Stimulated activated CD8-positive, alpha-beta memory T cell treated with anti-CD3 and anti-CD28 coated beads, Interleukin-4, amount 100 ng/mL, for 1 hour (primary cell): ENCODE measurements at places on chromosomes 12 and 14.
A peak's percentile ranks its signal among the peaks of the same experiment; 100 is the strongest.

DNA sequence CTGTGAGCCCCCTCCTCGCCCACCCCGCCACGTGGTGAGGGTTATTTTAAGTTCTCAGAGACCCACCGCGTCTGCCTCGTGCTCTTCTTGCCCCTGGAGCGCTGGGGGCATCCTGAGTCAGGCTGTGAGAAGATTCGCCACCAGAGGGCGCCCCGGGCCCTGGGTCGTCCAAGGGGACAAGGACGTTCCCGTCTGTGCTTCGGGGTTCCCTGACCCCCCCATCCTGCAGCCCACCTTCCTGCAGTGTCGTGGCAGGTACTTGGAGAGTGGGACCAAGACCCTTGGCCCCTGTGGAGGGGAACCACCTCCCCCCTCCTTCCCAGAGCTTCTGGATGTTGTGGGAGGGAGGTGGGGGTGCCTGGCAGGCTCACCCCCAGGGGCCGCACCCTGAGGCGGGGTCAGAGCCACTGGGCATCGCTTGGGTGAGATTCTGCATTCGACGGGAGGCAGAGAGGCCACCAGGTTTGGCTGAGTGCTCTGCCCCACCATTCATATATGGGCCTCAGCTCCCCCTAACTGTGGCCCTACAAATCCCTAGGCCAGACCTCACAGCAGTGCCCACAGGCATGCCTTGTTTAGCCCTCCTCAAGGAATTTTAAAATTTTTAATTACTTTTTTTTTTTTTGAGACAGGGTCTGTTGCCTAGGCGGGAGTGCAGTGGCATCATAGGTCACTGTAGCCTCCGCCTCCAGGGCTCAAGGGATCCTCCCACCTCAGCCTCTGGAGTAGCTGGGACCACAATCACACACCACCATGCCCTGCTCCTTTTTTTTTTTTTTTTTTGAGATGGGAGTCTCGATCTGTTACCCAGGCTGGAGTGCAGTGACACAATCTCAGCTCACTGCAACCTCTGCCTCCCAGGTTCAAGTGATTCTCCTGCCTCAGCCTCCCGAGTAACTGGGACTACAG is 17.0 kb downstream of the RHOF start:
- peak; percentile 83 for DNase-seq

DNA sequence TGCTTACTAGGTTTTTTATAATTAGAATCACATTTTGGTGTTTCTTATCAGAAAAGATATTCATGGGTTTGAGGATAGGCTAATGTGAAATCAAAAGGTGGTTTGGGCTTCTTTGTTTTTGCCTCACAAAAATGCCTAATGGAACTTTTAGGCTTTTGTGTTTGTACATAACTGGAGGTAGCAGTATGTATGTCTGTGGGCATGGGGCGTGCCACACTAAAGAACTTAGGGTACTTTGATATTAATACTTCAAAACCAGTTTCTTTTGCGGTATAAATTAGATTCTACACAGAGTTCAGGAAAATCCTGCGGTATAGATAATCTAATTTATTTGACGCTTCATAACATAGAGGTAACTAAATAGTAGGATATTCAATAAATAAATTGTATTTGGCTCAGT is 1.9 kb downstream of the ETV6 start:
- no peak for DNase-seq

DNA sequence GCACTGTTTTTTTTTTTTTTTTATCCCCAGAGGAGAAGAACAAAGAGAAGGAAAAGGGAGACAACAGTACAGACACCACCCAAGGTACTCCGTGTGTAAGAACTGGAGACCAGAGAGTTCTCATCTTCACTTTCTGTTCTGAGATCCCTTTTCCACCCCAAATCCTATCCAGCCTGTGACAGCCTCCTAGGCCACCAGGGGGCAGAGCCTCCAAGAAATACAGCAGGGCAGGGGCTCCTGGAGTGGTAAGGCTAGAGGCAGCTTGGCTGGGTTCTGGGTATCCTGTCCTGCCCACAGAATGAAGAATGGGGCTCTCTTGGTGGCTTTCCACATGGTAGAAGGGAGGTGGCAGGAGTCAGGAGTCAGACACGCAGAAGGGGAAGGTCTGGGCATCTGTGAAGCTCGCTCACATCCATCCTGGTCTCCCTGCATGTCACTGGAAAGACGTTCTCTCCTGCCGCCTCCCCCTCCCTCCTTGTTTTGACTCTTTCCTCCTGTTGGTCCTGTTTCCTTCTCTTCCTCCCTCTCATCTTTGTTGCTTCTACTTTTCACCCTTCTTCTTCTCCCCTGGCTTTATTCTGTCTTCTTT is 12.0 kb downstream of the CLSTN3 start:
- DNase-seq = no peak

GRCh38 chr12:47870175-47870781 is 34.5 kb downstream of the VDR start:
- DNase-seq = no peak

DNA sequence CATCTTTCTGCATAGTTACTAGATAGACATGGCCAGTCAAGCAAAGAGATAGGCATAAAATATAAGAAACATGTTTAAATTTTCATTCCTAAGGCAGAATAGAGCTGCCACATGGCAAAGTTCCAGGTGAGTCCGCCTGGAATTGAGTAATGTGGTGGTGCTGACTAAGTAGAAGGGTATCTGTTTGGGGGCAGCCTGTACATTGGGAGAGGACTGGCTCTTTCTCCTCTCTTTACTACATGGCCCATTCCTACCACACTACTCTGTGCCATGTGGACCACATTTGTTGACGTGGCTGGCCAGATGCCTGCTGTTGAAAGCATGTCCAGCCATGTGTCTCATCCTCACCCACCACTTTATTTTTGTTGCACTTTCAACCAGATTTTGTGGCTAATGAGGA is 354.0 kb downstream of the ETNK1 start:
- no peak for DNase-seq

- no peak for DNase-seq
Observed at GRCh38 chr12:104064842-104065427, 604 bp downstream of the HCFC2 start.

GRCh38 chr14:54453252-54453651 is 12.1 kb upstream of the CNIH1 start:
- no peak for DNase-seq

DNA sequence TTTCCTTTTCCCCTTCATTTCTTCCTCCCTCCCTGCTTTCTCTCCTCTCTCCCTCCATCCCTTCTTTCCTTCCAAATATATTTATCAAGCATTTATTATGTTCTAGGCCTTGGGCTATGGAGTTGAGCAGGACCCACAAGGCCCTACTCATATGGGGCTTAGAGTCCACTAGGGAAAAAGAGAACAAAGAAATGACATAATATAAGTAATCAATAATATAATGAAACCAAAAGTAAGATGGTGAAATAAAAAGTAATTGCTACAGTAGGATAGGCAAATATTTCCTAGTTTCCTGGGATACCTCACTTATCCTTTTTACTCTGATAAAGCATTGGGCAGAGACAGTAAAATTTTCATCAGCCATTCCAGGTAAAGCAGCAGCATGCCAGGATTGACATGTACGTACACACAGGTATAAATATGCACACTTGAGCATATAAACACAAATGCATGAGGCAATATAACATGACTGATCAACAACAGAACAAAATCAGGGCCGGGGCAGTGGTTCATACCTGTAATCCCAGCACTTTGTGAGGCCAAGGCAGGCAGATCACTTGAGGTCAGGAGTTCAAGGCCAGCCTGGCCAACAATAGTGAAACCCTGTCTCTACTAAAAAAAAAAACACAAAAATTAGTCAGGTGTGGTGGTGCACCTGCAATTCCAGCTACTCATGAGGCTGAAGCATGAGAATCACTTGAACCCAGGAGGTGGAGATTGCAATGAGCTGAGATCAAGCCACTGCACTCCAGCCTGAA is 35.5 kb upstream of the CSRP2 start:
- no peak for DNase-seq

DNA sequence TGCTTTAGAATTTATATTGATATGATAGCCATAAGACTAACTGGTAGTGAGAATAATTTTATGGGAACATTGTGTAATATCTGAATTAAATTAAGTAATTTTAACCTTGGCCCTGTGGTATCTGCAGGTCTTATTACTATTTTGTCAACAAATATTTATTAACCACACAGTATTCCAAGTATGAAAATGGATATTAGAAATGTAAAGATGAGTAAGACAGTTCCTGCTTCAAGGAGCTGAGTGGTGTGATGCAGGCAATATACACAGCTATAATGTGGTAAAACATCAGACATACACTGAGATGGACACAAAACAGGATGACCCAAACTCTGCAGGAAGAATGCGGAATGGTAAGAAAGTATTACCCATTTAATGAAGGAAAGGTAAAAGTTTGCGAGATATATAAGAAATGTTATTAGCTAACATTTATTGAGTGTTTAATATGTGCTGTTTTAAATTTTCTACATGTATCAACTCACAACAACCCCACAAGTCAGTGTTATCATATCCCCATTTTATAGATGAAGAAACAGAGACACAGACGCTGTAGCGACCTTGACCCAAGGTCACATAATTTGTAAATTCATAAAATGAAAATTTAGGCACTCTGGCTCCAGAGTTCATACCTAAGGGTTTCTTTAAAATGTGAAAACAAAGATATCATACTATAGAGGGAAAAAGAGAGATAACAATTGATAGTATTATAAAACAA is 12.7 kb downstream of the ABCD2 start:
- no peak for DNase-seq

DNA sequence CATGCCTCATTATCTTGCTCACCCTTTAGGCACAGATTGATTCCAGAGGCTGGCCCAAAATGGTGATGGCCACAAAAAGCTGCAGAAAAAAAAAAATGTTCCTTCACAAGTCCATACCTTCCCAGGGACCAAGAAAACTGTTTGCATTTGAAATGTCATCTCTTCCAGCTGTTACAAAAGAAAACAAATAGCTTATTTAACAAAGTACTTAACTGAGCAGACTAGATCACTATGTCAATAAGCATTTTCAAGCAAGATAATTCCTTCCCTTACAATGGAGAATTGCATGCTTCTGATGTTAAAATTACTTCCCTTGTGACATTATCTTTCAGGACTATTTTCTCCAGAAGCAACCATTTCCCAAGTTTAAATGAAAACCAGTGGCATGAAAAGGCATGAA is 377.9 kb upstream of the KITLG start:
- no peak for DNase-seq

DNA sequence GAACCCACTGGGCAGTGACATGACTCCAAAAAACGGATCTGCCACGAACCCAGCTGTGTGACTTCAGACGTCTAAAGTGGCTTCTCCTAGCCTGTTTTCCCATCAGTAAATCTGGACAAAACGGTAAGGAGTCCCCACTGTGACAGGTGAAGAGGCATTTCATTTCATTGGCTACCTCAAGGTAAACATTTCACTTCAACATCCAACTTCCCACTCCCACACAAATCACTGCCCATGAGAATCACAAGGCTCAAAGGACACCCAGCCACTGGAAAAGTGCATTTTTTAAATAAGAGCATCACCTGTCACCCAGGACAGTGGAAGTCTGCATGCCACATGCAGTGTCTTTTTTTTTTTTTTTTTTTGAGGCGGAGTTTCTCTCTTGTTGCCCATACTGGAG is 27.9 kb downstream of the HSP90AA1 start:
- no peak for DNase-seq

GRCh38 chr12:31519511-31519910 is 71.4 kb downstream of the DENND5B start:
- no peak for DNase-seq

DNA sequence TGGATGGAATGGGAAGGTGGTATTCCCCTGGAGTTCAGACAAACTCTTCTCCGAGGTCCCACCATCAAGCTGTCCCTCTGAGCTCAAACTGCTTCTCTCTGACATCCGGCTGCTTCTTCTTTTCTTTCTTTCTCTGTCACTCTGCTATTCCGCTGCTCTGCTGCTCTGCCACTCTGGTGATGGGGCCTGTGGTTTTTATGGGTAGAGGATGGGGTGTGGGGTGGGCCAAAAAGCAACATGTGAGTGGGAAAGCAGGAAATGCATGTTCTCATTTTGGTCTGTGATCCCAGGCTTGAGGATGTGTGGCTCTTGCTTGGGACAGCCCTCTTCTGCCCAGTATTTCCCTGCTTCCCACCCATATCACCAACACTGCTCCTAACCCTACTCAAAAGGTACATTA is 30.6 kb downstream of the CLECL1 start:
- DNase-seq = no peak

DNA sequence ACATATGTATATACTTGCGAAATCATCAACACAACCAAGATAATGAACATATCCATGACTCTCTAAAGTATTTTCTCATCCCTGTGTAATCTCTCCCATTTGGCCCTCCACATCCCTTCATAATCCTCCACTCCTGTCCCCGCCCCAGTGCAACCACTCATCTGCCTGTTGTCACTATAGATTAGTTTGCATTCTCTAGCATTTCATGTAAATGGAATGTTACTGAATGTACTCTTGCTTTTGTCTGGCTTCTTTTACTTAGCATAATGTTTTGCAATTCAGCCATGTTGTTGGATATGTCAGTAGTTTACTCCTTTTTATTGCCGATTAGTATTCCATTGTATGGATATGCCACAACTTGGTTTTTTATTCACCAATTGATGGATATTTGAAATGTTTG is 99.1 kb downstream of the BICD1 start:
- DNase-seq = no peak

GRCh38 chr12:80567401-80567800 is 123.4 kb downstream of the PTPRQ start:
- DNase-seq = no peak

- no peak for DNase-seq
Observed at GRCh38 chr14:78450669-78451318, 280.6 kb downstream of the NRXN3 start.

DNA sequence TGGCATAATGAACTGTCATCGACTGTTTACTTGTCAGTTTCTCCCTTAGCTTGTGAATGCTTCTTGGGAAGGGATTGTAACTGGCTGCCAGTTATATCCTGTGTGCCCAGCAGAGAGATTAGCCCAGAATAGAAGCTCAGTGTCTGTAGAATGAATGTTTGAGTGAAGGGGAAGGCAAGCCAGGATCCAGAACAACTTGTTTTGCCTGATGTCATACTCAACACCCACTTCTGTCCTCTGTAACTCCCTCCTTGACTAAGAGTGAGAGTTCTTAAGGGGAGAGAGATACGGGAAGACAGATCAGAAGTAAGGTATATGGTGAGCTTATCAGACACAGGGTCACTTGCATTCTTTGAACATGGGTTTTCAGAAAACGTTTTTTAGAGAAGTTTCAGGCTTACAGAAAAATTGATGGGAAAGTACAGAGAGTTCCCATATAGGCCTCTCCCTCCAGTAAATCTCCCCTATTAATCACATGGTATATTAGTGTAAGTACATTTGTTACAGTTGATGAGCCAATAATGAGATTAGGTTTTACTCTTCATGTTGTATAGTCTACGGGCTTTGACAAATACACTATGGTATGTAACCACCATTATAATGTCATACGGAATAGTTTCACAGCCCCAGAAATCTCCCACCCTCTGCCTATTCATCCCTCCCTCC is 5.6 kb upstream of the SPPL3 start:
- DNase-seq = no peak

DNA sequence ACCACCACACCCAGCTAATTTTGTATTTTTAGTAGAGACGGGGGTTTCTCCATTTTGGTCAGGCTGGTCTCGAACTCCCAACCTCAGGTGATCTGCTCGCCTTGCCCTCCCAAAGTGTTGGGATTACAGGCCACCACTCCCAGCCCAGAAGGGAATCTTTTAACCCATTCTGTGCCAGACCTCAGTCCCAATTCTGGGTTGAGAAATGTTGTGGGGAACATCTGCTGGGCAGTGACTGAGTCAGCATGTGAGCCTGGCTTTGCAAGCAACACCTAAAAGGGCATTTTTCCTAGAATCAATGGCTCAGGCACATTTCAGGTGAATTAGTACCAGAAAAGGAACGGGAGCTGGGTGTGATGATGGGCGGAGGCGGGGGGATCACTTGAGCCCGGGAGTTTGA is 7.6 kb upstream of the SPATS2 start:
- no peak for DNase-seq
